OCI-LY7 (cell line): ENCODE measurements at places on chromosomes 6 and 20.

- no peak for DNase-seq
Observed at GRCh38 chr6:15980801-15981200, 148.1 kb upstream of the MYLIP start.

GRCh38 chr6:125747589-125748405 lies 1.6 kb upstream of the HEY2 start:
- DNase-seq, result peak; percentile 29

- peak; percentile 58 for DNase-seq
Observed at GRCh38 chr6:41974281-41974825, 32.7 kb upstream of the CCND3 start.

GRCh38 chr6:44665143-44665542 lies 277.6 kb downstream of the CDC5L start:
- DNase-seq, result no peak
